ENCODE measurements at places on chromosomes 12 and 14.
A peak's percentile ranks its signal among the peaks of the same experiment; 100 is the strongest.

DNA sequence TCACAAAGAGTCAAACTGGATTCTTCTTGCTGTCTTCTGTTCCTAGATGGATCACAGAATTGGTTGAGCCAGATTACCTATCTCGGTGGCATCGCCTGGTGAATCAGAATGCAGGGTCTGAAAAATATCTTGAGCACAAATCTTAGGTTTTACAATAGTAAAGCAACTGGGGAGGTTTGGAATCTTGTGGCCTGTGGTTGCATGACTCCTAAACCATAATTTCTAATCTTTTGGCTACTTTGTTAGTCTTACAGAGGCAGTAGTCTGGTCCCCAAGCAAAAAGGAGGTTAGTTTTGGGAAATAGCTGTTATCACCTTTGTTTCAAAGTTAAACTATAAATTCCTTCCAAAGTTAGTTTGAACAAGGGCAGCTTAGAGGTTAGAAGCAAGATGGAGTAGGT, 1488.5 kb upstream of the FLRT2 start:
- DNase-seq: no peak

DNA sequence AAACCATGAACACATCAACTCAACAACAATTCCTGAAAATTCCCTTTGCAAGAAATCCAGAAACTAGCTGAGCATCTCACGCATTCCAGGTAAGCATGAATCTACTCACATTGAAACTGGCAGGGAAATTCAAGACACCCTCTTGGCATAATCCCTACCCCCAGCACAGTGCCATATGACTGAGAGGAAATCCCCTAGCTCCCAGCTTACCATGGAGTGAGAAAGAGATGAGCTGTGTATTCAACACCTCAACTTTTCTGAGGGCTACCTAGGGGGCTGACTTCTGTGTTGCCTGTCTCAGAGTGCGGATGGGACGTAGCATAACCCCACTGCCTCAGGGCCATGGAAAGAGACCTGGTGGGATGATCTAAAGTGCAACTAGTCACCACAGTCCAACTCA, 37.7 kb upstream of the GPR132 start:
- no peak for DNase-seq

GRCh38 chr12:61870658-61871484, 389.3 kb upstream of the USP15 start:
- peak; percentile 7 for DNase-seq

GRCh38 chr12:131420867-131421447, 289.9 kb upstream of the SFSWAP start:
- DNase-seq: no peak

DNA sequence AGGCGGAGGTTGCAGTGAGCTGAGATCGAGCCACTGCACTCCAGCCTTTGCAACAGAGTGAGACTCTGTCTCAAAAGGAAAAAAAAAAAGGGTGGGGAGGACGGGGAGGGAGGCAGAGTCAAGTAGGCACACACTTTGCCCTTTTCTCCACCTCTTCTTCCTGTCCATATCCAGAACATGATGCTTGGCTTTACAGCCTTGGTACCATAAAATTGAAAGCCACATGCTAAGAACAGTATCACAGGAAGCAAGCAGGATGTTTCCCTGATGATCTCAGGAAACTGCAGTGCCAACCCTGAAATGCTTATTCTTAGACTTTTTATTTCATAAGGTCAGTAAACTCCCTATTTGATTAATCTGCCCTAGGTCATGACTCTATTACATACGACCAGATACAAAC, 32.5 kb upstream of the YAF2 start:
- DNase-seq: no peak

DNA sequence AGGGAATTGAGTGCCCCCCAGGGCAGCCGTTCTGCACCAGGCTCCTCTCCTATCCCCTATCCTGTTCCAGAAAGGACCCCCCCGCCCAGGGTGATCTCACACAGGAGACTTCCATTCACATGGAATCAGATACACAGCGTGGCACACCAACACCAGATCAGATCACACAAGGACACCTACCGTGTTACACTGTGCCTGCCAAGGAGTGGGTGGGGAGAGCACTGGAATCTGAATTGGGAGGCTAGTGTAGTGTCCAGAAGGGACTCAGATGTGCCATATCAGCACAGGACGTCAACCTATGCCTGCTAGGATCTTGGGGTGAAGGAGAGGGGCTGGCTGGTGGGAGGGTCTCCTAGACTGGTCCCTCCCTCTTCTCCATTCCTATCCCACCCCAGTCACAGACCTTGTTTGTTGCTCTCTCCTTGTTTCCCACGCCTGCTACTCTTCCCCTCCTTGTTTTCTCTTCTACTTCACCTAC, 2.3 kb downstream of the PTMS start:
- no peak for DNase-seq

- DNase-seq: no peak
These were observed 151.7 kb downstream of the APAF1 start for GRCh38 chr12:98796745-98797144.

GRCh38 chr14:67704484-67705089, 2.9 kb downstream of the RDH12 start:
- DNase-seq: no peak

DNA sequence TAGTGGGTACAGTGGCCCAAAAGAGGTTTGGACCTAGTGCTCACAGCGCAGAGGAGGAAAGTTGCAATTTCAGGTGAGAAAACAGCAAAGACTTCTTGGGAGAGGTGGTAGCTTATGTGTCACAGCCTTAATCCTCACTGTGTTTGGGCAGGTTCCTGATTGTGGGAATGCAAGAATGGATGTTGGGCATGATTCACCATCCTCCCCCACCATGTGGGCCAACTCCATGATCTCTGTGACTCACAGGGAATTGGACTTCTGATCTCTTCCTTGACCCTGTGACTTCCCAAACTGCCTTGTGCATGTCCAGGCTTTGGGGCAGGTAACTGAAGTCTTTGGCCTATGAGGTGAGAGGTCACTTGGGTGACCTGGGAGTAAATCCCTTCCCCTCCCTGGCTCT, 1.8 kb upstream of the CHST11 start:
- DNase-seq: no peak

DNA sequence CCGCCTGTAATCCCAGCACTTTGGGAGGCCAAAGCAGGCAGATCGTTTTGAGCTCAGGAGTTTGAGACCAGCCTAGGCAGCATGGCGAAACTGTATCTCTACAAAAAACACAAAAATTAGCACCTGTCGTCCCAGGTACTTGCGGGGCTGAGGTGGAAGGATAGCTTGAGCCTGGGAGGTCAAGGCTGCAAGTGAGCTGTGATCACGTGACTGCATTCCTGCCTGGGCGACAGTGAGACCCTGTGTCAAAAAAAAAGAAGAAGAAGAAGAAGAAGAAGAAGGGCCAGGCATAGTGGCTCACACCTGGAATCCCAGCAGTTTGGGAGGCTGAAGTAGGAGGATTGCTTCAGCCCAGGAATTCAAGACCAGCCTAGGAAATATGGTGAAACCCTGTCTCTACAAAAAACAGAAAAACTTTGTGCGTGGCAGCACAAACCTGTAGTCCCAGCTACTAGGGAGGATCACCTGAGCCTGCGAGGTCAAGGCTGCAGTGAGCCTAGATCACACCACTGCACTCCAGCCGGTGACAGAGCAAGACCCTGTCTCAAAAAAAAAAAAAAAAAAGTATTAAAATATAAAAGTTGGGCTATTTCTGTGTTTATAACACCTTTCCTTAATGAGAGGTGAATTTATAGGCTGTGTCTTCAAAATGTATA, 15.5 kb downstream of the RXYLT1 start:
- DNase-seq: no peak

DNA sequence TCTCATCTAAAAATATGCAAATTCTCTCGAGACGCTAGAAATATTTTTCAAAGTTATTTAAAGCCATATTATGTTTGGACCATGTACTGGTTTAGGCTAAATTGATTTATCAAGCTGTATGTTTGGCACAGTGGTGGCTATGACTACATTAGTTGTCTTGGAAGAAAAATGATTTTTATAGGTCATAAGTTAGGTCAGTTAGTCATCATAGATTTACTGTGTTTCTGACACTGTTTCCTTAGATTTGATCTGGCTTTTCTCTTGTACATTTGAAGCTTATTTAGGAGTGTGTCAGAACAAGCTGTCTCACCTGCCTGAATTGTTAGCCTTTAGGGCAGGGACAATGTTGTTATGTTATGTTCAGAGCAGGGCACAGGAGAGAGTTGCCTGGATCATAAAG, 161.1 kb upstream of the FBXO33 start:
- DNase-seq: no peak

DNA sequence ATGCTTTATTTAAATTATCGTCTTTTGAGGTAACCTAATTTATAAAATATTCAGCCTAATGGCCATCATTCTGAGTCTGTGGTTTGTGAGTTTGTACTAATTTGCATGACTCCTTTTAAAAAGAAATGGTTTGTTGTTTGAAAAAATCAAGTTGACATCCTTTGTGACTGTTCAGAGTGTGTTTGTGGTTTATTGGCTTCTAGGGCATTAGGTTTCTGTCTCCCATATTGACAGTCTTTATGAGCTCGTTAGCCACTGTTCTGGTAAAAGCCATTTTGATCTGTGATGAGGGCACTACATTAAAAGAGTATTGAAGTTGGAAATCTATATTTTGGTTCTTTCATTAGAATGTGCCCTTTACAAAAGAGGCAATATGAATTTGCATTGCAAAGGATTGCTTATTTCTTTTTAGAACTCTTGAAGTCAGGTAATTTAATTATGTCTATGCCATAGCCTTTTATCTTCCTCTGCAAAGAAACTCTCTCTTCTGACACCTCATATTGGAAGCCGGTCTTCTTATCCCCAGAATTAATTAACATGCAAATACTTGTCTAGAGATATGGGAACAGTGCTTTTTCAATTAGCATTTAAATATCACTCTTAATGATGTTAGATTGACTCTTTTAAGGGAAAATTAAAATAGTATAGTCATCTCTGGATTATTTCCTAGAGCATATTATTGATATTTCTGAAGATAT, 95.0 kb downstream of the CRADD start:
- no peak for DNase-seq

GRCh38 chr14:75170772-75171171, 5.6 kb downstream of the TMED10 start:
- no peak for DNase-seq

DNA sequence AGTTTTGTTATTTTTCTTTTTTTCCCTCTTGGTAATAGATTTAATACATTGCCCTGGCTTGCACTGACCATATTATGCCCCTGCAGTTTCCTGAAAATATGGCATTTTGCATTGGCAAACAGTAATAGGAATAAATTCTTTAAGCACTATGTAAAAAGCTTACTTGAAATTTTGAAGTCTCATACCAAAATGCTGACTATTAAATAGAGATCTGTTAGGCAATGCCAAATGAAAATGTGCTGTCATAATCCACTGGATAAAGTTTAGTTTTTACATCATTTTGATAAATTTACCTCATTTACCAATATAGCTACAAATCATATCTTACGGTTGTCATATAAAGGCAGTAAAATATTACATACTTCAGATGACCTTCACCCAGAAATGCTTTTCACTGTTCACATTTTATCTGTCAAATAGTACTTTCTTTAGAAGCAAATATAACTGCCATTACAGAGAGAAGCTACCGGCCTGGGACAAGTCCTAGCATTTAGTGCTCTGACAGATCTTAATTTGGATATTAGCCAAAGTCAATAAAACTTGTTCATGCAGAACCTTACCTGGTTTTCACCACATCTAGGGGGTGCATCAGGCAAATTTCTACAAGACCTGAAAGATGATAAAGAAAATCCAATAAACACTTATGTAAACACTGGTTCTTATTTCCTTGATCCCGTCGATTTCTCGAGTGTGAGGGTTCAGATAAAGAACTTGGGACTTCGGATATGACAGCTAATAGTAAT, 212.9 kb downstream of the PAX9 start:
- no peak for DNase-seq

GRCh38 chr12:55060470-55060869, 40.7 kb downstream of the NEUROD4 start:
- DNase-seq: peak; percentile 68

- no peak for DNase-seq
These were observed 9.3 kb downstream of the GRIP1 start for GRCh38 chr12:66669541-66669940.

DNA sequence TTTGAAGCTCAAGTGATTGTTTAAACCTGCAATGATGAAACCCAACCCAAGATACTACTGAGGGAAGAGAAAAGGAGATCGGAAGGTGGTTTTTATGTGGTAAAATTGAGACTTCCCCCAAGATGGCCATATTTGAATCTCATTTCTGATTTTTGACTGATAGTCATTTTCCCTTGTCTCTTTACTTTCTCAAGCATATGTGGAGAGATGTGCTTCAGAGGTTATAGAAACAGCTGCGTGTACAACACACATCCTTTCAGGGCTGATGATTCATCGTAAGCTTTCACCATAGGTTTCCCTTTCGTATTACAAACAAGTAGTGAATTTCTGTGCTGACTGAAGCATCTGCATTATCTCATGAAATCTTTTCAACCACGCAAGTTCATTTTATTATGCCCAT, 276.2 kb downstream of the EMP1 start:
- no peak for DNase-seq

DNA sequence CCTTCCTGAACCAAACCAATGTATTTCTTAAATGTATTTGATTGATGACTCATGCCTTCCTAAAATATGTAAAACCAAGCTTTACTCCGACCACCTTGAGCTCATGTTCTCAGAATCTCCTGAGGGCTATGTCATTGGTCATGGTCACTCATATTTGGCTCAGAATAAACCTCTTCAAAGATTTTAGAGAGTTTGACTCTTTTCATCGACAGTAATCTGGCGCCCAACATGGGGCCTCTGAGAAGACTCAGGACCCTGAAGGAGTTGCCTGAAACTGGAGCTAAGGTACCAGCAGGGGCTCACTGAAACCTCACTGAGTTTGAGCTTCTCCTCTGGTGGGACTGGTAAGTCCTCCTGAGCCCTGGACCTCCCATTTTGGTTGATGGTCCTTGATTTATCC, 17.2 kb upstream of the PSMC1 start:
- DNase-seq: no peak

DNA sequence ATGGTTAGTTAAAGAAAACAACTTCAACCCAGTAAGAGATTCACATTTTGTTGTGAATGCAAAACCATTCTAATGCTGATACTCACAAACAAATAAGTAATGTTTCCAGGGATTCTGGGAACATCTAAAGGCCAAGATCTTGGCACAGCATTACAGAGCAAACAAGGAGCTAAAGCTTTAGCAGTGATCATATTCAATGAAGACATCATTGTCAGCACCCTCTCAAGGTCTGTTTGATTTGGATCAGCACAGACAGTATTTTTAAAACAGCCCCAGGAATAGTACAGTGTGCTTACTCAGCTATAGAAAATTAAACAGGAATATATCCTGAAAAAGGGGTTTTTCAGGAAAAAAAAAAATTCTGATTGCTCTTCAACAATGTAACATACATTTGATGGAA, 71.4 kb downstream of the TMEM260 start:
- DNase-seq: no peak

DNA sequence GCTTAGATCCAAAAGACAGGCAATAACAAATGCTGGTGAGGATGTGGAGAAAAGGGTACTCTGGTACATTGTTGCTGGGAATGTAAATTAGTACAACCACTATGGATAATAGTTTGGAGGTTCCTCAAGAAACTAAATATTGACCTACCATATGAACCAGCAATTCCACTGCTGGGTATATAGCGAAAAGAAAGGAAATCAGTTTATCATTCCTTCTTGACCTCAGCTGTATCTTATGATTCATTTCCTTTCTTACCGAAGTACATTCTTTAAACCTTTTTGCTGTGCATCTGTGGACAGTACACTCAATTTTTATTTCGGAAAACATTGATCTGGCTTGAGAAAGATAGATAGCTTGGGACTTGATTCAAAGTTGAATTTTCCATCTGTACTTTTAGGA, 183.2 kb upstream of the LRFN5 start:
- DNase-seq: no peak

GRCh38 chr14:44370727-44371126, 136.4 kb downstream of the FSCB start:
- no peak for DNase-seq

- no peak for DNase-seq
These were observed 14.1 kb downstream of the CMAS start for GRCh38 chr12:22059976-22060647.

Data from stimulated activated CD4-positive, alpha-beta T cell treated with anti-CD3 and anti-CD28 coated beads, Interleukin-15, amount 100 ng/mL, for 24 hours (primary cell).